ENCODE measurements at places on chromosomes 5 and 9. TPM values are rescaled to one million over a fixed set of nuclear protein-coding genes. Genes with fewer than 3 reads are reported as not detected.

GRCh38 chr5:133918316-133918715 is 50.1 kb downstream of the C5orf15 start:
- DNase-seq = no peak

GRCh38 chr5:17438027-17438426 is 60.0 kb upstream of the TAF11L2 start:
- no peak for DNase-seq

DNA sequence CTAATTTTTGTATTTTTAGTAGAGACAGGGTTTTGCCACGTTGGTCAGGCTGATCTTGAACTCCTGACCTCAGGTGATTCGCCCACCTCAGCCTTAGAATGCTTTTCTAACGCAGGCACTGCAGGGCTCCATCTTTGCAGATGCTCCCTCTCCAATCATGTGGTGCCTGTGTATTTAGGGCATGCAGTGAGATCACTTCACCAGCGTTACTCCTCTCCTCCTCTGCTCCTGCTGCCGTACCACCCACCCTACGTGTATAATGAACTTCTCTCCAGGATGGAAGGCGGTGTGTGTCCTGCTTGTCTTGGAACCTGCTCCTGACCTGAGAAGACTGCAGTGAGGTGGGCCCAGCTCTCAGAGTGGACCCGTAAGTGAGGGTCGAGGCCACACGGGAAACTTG is 13.6 kb upstream of the CFAP157 start:
- no peak for DNase-seq

DNA sequence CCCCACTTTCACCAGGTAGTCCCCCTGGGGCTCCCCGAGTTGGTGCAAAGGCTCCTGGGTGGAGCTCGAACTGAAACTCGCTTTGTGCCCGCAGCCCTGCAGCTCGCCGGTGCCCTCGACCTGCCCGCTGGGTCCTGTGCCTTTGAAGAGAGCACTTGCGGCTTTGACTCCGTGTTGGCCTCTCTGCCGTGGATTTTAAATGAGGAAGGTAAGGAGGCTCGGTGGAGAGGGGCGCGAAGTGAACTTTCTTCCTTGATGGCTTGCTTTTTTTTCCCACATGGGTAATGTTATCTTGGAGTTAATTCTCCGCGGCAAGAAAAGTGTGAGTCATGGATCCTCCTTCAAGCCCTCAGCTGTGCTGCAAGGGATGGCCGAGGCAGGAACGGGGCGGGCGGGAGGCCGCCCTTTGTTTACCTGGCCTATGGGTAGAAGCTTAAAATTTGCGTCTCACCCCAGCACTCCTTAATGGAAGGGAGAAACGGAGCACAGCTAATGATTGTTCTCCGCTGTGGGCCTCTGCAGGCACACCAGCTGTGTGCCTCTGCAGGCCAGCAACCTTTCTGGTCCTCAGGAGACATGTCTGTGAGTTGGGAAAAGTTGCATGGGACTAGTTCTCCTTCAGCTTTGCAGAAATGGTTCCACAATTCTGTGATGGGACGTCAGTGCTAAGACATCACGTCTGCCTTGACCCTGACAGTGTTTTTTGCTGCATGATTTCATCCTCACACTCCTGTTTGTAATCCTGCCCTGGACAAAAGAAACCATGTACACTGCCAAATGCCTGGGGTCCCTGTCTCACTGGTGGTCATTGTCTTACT is 1.1 kb downstream of the MAMDC2 start:
- DNase-seq = no peak

Gene ACTL7A
- not detected for total RNA-seq

GRCh38 chr9:36401164-36401740 is 1.2 kb upstream of the RNF38 start:
- peak; percentile 48 for DNase-seq

Gene CTNND2
- not detected for total RNA-seq

DNA sequence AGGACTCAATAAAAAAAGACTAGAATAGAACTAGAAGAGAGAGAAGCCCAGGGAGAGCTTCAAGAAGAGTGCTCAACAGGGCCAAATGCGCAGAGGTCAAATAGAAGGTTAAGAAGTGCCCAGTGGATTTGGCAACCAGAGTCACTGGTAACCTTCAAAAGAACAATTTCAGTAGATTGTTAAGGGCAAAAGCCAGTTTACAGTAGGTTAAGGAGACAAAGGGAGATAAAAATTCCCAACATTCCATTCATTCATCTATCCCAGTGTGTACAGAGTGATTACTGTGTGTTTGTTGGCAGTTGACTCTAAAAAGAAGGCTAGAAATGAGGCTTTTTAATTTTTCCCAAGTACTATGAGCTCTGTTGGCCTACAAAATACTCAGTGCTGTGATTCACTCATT is 69.4 kb downstream of the RIGI start:
- DNase-seq = peak; percentile 82

Gene PRSS3
- total RNA-seq = not detected

Gene NAIF1
- total RNA-seq = 6.6 TPM

Gene VCP
- total RNA-seq = 406 TPM

Gene OLFM1
- not detected for total RNA-seq

DNA sequence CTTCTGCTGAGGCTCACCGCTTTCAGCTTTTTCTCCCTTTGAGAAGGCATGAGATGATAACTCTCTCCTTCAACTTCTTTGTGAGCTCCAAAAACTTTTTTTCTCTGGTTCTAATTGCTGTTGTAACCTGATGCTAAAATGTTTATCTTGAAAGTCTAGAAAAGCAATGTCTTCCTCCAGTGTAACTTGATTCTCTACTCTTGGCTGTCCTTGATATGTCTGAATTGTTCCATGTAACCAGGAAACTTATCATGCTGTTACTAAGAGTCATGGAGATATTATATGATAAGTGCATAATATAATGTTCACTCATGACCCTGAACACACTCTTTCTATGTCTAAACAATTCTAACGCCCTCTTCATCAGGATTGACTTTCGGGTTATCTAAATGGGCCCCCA is 128.0 kb upstream of the ABCA1 start:
- DNase-seq = no peak

Gene RAD17
- total RNA-seq = 29.8 TPM

- DNase-seq = peak; percentile 77
Measured at GRCh38 chr9:82991671-82992070, 71.3 kb downstream of the RASEF start.

DNA sequence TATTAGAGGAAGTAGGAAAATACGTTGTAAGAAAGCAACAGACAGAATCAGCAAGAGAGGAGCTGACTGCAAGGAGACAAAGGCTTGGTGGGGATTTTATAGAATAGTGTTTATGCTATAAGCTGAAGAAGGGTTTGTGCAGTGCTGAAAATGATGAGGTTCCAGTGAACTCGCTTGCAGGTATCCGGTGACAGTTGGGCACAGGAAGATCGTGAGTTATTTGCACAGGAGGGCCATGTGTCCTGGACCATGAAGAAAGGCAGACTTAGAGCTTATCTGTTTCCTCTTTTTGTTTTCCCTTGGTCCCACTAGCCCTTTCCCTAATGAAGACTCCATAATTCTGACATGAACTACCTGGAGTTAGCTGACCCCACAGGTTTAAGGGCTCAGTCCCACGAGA is 61.4 kb downstream of the NXNL2 start:
- DNase-seq = no peak

GRCh38 chr9:36933676-36934215 is 100.3 kb downstream of the PAX5 start:
- no peak for DNase-seq

- no peak for DNase-seq
Measured at GRCh38 chr5:32625547-32625946, 40.2 kb downstream of the SUB1 start.

- no peak for DNase-seq
Measured at GRCh38 chr9:105979290-105979689, 284.9 kb downstream of the TMEM38B start.

DNA sequence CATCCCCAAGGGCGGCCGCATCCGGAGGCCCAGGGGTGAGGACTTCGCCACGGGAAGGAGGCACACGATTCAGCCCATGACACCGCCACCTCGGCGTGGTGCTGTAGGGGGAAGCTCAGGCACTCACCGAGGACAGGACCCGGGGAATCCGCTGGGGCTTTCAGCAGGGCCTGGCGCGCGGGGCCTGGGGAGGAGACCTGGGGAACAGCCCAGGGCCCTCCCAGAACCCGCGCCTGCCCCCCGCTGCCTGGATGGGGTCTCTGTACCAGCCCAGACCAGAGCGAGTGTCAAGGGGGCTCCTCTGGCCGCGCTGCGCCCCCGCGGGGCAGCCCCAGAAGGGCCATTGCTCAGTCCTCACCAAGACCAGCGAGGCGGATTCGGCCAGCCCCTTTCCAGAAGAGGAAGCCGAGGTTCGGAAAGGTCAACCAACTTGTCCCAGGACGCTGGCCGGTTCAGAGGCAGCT is 12.8 kb downstream of the COL23A1 start:
- no peak for DNase-seq

DNA sequence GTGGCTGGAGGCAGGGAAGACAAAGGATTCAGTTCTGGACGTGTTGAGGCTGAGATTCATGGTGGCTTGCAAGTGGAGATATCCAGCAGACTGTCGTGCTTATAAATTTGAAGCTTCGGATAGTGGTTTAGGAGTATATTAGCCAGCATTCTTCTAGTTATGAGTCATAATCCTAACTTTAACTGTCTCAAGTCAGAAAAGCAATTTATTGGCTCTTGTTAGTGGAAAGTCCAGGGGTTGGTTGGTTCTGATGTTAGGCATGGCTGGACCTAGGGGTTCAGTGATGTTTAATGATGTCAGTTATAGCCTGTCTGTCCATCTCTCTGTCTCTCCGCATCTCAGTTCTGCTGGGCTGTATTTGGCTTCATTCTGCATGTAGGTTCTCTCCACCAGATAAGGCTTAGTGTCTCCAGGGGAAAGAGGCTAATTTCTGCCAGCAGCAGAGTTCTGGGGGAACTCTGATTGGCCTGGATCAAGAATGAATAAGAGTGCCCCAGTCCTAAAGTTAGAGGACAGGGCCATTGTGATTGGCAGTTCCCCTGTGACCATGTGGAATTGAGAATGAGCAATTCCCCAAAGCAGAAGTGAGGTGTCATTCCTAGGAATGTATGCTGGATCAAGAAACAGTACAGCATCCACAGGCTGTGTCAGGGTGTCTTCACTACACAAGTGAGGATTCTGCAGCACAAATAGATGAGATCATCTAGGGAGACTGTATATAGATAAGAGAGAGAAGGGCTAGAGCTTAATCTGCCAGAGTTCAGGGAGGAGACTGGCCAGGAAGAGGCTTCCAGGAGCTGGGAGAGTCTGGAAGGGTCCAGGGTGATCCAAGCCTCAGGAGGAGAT is 72.9 kb upstream of the SHB start:
- DNase-seq = no peak

DNA sequence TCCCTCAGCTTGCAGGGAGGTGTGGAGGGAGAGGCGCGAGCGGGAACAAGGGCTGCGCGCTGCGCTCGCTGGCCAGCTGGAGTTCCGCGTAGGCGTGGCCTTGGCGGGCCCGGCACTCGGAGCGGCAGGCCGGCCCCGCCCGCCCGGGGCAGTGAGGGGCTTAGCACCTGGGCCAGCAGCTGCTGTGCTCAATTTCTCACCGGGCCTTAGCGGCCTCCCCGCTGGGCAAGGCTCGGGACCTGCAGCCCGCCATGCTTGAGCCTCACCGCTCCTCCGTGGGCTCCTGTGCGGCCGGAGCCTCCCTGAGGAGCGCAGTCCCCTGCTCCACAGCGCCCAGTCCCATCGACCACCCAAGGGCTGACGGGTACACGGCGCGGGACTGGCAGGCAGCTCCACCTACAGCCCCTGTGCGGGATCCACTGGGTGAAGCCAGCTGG is 1516.4 kb downstream of the EFNA5 start:
- no peak for DNase-seq

DNA sequence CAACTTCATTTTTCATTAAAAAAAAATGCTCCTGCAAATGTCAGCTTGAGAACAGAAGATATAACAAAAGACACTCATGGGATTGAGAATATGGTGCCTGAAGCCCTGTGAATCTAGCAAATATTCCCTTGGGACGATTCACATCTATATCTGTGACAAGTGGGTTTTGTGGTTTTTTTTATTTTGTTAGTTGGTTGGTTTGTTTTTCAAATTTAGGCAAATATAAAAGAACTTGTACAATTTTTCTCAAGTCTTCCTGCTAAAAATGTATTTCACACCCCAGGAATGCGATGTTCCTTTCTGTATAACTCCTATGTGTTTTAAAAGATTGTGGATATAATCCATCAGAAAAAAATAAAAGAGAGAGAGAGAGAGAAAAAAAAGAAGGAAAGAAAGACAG is 1061.8 kb upstream of the ARRDC3 start:
- no peak for DNase-seq

DNA sequence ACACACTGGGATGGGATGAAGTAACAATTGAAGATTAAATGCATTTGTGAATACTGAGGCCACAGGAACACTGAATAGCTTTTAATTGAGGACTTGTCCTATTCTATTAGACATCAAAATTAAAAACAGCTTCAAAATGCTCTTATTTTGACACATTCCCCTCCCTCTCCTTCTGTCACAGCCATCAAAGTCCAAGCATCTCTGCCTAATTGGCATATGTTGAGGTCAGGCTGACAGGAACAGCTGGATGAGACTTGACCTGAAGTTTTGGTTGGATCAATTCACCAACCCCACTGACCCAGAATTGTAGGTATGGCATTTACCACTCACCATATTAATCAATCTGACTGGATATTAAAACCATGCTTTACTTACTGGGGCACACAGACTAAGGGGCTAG is 96.3 kb downstream of the PTCH1 start:
- DNase-seq = no peak

GRCh38 chr5:124997186-124997893 is 250.9 kb upstream of the ZNF608 start:
- DNase-seq = no peak

- DNase-seq = peak; percentile 30
Measured at GRCh38 chr9:28073270-28073669, 500.0 kb upstream of the C9orf72 start.

DNA sequence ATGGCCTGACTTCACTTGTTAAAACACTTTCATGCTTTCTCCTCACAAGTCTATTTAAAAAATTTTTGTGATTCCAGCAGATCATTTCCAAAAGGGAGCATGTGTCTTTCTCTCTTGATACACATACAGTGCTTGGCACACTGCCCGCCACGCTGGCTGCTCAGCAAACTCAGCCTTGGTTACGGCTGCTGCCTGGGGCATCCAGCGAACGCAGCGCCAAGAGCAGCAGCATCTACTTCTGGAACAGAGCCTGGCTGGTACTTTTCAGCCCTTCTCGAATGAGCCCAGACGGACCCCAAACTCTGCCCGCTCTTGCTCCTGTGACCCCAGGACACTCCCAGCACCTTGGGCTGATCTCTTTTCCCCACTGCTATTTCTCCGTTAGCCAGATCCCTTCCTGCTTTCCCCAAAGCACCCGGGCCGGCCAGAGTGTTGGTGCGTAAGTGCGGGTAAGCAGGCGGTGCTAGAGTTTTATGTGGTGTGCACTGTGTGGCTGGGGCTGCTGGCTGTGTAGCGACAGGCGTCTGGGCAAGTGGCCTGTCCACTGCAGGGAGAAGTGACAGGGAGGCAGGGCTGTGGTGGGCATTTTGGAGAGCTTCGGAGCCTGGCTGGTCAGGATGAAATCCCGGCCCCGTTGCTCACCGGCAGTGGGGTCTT is 73.2 kb downstream of the SH3PXD2B start:
- no peak for DNase-seq

Gene SPATA31E1
- total RNA-seq = not detected

GRCh38 chr5:143521141-143521540 is 117.7 kb upstream of the NR3C1 start:
- no peak for DNase-seq

- DNase-seq = no peak
Measured at GRCh38 chr5:149488645-149489306, 62.5 kb downstream of the CSNK1A1 start.

- DNase-seq = no peak
Measured at GRCh38 chr9:84679571-84679970, 10.0 kb downstream of the NTRK2 start.

Gene TNFSF15
- not detected for total RNA-seq

- no peak for DNase-seq
Measured at GRCh38 chr5:83377131-83377865, 94.2 kb upstream of the VCAN start.
